Activated CD4-positive, alpha-beta T cell treated with anti-CD3 and anti-CD28 coated beads, Interleukin-2, amount 50 U/mL, for 24 hours (primary cell): ENCODE measurements at places on chromosomes 3 and 15.

- DNase-seq, result no peak
These were observed 1009.1 kb upstream of the SEMA6D start for GRCh38 chr15:46708226-46708625.

- no peak for DNase-seq
These were observed 161.3 kb downstream of the AKAP13 start for GRCh38 chr15:85541744-85542143.

DNA sequence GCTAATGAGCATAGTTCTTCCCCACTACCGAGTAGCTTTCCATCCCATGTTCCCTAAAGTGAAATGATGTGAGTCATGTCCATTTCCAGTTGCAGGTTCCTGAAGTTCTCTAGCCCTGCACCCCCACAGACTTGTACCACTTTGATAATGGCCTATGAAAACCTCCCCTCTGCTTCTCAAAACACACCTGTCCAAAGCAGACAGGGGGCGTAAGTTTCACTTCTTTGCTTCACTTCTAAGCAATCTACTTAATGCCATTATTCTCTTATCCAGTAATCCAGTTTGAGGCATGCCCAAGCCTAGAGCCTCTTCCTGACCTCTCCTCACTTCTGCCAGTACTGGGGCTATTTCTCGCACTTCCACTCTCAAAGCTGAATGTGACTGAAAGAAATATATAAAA is 305.1 kb downstream of the IGSF11 start:
- DNase-seq, result no peak

DNA sequence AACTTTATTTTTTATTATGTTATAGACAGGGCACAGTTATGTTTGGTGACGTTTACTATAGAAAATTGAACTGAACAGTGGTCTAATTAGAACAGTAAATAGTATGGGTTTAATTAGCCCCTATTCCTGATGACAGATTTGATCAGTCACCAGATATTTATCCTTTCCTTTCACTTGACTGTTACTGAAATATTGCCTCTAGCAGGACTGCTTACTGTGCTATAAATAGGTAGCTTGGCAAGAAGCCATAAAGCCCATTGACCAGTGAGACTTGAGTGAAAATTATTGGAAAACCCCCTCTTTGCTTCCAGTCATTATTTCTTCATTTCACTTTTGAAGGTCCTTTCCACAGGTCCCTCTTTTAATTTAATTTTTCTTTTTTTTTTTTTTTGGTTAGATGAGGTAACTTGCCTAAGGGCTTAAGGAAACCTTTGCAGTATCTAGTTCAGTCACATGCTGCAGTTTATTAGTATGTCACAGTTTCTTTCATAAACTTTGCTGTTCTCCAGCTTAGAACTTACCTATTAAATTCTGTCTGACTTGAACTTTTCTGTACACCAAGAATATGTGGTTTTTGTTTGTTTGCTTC is 115.6 kb downstream of the ADAMTSL3 start:
- no peak for DNase-seq

DNA sequence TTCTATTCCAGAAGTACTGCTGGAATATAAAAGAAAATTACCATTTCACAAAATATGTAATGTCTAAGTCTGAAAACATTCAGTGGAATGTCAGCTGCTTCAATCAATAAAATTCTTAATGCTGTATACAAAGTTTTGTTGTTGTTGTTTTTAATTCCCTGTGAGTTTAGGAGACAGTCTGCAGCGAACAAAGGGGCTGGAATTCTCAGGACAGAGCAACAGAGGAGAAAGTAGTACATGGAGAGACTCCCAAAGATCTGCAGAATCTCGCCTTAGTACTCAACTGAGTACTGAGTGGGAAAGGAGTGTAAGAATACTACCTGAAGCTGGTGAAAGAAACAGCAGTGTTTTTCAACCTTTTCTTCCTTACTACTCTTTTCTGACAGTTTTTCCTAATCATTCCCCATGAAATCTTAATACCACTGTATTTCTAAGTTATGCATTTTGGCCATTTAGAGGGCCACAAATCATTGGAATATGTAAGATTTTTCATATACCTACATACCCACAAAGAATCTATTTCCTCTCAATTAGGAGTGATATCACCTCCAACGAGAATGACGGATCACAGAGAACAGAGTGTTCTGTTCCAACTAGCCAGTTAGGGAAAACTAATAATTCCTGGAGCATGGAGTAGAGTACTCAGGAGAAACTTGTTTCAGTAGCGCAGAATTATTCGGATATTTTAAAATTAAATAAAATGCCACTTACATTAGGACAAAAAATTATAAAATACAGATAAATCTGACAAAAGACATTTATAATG is 16.0 kb downstream of the ANKRD28 start:
- DNase-seq, result no peak

DNA sequence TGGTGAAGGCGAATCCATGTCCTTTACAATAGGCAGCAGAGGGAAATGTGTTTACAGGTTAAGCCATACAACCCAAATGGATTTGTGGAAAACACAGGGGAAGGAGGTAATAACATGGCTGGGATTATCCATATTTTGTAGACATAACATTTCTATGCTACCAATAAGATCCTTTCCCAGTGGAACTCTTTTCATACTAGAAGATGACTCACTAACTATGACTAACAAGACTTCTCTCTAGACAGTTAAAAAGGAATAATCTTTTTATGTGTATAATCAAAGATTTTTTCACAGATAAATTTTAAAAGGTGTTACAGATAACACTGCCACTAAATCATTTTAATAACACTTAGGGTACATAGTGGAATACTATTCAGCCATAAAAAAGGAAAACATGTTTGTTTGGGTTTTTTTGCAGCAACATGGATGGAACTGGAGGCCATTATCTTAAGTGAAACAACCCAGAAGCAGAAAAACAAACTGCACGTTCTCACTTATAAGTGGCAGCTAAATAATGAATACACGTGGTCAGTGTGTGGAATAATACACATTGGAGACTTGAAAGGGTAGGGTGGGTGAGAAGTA is 39.6 kb downstream of the VPS13C start:
- no peak for DNase-seq

GRCh38 chr3:172476347-172476746 is 28.1 kb upstream of the GHSR start:
- no peak for DNase-seq
